ENCODE measurements at places on chromosomes 3 and 15. TPM values are rescaled to one million over a fixed set of nuclear protein-coding genes. Genes with fewer than 3 reads are reported as not detected.

DNA sequence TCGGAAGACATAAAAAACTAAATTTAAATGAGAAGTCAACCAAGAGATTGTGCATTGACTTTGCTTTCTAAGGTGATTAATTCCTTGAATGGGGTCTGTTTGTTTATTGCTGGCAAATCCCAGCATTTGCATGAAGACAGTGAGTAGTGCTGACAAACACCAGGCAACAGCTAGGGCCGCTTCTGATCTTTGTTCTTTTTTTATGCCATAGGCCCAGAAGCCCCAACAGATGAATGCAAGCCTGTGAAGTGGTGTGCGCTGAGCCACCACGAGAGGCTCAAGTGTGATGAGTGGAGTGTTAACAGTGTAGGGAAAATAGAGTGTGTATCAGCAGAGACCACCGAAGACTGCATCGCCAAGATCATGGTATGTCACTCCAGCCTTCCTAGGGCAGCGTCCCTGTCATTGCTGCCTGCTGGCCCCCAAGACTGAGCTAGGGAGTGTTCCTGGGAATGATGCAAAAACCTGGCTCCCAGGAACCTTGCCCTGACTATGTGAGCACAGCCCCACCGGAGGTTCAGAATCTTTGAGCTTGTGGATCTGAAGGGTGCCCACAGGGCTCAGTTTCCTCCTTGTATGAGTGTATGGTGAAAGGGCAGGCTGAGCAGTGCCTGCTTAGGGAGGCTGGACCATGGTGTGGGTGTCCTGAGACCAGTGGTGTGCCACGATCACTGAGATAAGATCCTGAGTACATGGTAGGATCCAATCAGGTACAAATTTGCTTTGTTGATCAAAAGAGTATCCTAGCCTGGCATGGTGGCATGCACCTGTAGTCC is 13.0 kb downstream of the TF start:
- no peak for DNase-seq

- DNase-seq, result no peak
Observed at GRCh38 chr15:63475707-63476106, 28.7 kb upstream of the USP3 start.

DNA sequence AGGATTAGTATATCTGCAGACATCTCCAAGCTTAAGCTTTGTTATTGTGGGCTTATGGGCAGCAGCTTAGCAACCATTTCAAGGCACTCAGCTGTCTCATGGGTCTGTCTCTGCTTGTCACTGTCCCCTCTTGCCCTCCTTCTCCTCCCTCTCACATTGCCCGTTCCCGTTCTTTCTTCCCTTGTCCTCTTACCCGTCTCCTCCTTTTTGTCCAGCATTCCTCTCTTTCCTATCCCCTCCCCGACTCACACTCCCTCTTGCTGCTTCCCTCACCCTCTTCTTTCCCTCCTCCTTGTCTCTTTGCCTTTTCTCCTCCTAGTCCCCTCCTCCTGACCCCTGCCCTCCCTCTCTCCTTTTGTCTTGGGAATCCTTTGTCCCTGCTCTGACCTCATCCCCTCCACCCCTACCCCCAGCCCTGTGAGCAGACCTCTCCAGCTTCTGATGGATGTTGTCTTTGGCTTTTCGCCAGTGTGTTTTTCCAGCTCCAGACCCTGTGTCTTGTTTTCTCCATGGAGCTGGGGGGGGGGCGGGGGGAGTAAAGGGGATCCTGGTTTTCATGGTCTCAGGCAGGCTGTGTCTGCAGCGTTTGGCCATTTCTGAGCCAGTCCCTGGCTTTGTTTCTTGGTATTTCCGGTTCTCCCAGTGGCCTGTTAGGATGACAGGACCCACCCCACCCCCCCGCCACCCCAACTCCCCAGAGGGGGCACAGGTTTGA is 47.9 kb upstream of the TRAK1 start:
- peak; percentile 86 for DNase-seq

GRCh38 chr3:112010636-112011035 is 11.9 kb downstream of the TAGLN3 start:
- DNase-seq, result no peak

- peak; percentile 40 for DNase-seq
Observed at GRCh38 chr3:101779047-101779821, at the start of gene NXPE3. Gene NXPE3 (plus strand): TSS chr3:101779211. CDS start chr3:101785597, 6,386 bp downstream.

DNA sequence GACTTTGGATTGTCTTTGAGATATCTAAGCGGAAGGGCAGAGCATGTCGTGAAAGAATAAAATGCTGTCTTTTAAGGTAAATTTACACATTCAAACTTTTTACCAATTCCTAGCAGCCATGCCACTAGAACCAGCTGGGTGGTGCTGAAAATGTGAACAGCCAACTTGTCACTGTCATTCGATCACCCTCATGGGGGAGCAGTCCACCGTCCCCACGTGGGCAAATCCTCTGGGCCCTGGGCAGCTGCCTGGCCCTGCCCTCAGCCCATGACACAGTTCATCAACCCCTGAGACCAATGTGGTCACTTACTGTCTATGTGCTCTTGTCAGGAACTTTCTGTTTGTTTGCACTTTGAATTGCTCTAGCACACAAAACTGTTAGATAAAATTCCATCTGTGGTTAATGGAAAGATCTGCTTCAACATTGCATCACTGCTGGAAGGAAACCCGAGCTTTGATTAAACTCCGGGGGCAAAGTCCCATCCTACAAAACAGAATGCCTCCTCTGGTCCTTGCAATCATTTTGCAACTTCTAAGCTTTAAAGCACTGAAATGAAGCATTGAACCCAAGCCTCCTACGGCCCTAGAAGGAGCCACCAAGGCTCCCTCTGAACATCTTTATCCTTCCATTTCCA is 50.1 kb downstream of the PCSK6 start:
- DNase-seq, result no peak

DNA sequence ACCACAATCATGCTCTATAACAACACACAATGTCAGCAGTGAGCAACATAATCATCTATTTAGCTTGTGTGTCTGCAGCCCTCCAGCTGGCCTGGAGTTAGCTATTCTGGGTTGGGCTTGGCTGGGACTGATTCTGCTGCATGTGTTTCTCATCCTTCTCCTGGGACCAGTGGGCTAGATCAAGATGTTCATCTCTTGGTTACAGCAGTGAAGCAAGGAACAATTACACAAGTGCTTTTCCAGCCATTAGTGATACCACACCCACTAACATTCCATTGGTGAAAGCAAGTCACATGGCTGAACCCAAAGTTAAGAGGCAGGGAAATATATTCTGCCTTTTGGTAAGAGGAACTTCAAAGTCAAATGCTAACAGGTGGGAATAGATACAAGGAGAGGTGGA is 14.6 kb downstream of the NUDT16 start:
- no peak for DNase-seq

The HGD gene
- 93.1 TPM for polyA plus RNA-seq

- DNase-seq, result no peak
Observed at GRCh38 chr15:63370764-63371163, 10.9 kb downstream of the CA12 start.

GRCh38 chr3:103195216-103195615 is 760.4 kb downstream of the ZPLD1 start:
- no peak for DNase-seq

The CASR gene
- 24.8 TPM for polyA plus RNA-seq

- no peak for DNase-seq
Observed at GRCh38 chr3:55532806-55533205, 45.7 kb upstream of the WNT5A start.

DNA sequence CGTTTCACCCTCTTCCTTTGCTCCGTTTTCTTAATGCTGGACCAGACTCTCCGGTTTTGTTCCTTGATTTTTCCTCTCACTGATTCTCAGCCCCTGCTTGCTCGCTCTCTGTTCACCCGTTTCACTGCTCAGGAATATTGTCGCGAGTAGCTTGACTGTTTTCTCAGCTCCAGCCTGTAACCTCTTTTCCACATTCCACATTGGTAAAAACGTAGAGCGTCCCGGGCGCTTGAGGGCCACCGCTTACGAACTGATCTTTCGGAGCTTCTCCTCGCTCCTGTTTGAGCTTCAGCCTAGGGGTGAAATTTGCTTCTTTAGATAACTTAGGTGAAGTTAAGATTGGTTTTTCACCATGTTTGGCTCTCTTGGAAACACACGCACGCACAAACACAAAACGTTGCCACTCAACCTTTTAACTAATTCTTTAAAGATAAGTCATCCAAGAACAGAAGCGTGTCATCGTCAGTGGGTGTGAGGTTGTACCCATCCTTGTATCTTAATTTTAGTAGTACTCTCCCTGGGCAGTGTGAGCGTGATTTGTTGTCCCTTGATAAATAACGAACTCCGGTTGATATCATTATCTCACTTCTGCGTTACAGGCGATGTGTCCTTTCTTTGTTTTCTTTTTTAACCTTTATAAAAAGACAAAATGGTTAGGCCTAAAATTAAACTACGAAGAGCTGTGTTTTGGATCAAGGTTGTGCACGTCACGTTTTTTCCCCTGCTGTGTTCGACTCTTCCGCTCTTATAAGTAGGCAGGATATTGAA is 1.0 kb downstream of the PAK2 start:
- DNase-seq, result peak; percentile 56

GRCh38 chr15:26658290-26658689 is 114.6 kb downstream of the GABRB3 start:
- DNase-seq, result no peak

- no peak for DNase-seq
Observed at GRCh38 chr3:15724446-15724845, 73.3 kb downstream of the ANKRD28 start.

The ARGFX gene
- polyA plus RNA-seq, result not detected

DNA sequence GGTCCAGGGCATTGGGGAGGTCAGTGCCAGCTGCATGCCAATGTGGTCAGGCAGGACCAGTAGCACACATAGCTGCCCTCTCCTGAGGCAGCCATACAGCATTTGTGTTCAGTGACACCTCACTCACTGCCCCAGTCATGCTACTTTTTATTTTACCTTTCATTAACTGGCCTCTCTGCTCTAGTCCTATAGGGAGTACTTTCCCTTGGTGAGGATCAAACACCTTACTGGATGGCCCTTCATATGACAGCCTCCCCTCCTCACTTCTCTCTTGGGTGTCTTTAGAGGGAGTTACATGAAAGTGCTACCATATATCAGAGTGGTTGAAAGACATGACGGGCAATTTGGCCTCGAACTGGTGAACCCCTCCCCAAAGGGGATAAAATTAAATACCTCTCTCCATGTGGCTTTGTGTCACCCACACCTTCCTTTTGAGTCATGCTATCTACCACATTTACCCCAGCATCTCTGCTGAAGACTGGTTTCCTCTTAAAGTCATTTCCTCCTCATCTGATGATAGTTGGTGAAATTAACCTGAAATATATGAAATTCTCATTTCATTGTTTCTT is 17.6 kb downstream of the RLBP1 start:
- no peak for DNase-seq

- no peak for DNase-seq
Observed at GRCh38 chr3:194312743-194313281, 38.3 kb downstream of the CPN2 start.

DNA sequence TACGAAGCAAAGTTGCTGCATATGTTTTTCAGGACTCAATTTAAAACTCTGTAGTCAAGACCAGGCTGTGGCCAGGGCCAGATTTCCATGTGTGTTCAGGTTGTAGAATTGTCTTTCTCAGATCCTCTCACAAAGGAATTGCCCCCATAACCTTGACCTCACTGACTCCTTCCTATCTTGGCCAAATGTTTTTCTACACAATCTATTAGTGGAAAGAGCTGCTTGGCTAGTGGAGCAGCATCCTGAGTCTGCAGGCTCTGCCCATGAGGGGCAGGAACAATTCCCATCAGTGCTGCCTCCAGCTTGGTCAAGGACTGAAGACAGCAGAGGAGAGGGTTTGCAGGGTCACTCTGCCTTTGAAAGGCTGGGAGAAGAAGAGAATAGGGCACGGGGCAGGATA is 6.9 kb upstream of the TBC1D21 start:
- no peak for DNase-seq

DNA sequence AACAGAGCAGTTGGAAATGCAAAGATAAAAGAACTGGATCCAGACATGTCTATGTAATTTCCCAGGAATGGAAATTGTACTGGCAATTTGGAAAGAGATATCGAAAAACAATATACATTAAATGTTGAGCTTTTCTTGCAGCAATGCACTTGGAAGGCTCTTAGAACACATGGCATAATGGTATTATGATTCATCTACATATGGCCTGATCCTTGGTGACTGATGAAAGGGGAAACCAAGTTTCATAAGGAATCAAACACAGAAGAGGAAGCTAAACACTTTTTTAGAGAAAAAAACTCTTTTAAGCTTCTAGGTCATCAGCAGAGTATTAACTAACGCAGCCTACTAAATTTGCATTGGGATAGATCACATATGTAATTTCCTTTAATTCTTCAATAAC is 12.4 kb upstream of the GREM1 start:
- DNase-seq, result no peak

DNA sequence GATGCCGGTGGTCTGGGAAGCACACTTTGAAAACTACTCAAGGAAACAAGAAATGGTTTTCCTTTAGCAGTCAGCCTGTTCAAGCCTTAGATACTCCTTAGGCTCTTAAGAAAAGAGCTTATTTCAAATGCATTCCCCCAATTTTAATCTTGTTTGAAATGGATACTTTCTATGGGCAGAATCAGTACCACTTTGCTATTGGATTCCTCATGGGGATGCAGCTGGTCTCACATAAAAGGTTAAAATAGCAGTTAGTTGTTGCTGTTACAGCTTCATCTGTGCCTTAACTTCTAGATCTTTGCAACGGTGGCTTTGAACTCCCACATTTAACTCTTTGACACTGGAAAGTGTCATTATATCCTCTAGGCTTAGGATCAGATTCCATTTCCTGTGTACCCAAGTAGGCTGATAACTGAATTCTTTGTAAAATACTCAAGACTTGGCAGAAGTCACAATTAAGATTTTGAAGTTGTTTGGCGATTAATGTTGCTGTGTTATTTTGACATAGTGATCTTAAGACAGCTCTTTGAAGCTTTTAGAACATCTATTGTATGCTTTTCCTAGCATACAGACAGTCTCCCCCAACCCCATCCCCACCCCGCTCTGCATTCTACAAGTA is 2.2 kb downstream of the THBS1 start:
- DNase-seq, result no peak

DNA sequence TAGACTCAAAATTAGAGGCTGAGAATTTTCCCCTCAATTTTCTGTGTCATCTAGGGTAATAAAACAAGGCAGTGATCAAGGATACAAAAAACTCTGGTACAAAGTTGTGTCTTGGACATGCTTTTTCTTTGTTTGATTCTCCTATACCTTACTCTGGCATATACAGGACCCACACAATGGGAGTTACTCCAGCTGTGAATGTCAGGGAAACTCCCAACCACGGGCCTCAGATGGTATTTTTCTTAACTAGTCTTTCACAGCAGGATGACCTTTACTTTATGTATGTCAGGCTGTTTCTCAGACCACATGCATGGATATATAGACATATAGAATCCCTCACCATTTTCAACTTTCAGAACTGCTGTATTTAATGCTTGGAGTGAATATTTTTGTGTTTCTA is 41.3 kb downstream of the FEZF2 start:
- no peak for DNase-seq

GRCh38 chr3:178845420-178846118 is 226.0 kb downstream of the ZMAT3 start:
- no peak for DNase-seq

GRCh38 chr15:75454471-75455378 is 3.2 kb upstream of the SIN3A start:
- no peak for DNase-seq

DNA sequence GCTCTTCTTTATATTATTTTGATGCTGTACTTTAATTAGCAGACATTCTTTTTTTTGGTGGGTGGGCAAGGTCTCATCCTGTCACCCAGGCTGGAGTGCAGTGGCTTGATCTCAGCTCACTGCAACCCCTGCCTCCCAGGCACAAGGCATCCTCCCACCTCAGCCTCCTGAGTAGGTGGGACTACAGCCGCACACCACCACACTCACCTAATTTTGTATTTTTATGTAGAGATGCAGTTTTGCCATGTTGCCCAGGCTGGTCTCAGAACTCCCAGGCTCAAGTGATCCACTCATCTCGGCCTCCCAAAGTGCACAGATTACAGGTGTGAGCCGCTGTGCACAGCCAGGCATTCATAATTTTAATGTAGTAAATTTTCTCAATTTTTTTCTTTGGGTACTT is 608.1 kb downstream of the ZNF385D start:
- DNase-seq, result no peak
